Esophagus muscularis mucosa (tissue), 4 donors: ENCODE measurements at places on chromosomes 2 and 18. TPM values are rescaled to one million over a fixed set of nuclear protein-coding genes. Genes with fewer than 3 reads are reported as not detected.

- no peak for DNase-seq
Observed at GRCh38 chr2:167702227-167702626, 545.2 kb downstream of the STK39 start.

- peak; percentile 7 for DNase-seq
Observed at GRCh38 chr18:74377776-74378175, 62.1 kb downstream of the C18orf63 start.

CLIP4 gene
- total RNA-seq = 72.3 TPM

PLEKHM3 gene
- total RNA-seq = 29.9 TPM

SLC16A14 gene
- 2.6 TPM for total RNA-seq

DNA sequence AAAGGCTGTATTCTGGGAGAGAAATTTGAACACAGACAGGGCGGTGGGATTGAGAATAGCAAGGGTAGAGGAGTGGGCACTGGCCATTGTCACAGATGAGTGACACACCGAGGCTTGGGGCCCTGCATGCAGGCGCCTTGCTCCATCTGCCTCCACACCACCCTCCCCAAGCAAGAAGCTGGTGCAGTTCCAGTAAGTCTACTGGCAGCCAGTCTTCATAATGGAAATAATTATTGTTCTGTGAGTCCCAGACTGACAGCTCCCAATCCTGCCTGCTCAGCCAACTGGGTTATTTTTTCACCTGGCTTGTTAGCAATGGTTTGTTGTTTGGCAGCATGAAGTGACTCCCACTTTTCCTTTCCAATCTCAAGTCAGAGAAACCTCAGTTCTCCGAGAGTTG, 13.0 kb downstream of the TTC32 start:
- no peak for DNase-seq

DNA sequence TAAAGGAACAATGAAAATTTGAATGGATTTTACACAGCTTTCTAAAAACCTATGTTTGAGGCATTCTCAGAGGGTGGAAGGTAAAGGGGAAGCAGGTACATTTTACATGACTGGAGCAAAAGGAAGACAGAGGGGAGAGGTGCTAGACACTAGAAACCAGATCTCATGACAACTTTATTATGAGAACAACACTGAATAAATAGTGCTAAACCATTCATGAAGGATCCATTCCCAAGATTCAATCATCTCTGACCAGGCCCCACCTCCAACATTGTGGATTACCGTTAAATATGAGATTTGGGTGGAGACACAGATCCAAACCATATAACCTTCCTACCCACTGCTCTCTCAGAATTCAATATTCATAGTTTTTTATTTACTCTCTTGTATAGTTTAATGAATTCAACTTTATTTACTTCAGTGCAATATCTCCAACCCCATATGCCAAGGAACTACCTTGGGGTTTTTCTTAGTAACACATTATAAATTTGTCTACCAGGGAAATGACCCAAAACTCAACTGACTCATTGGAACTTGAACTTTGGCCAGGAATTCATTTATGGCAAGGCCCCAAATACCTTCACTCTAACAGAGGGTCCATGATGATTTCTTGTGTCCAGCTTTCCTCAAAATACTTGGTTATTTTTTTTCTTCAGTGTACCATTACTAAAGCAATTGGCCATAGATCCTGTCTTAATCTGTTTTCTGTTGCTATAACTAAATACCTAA, 317.8 kb downstream of the GULP1 start:
- no peak for DNase-seq

NUP35 gene
- total RNA-seq = 11.1 TPM

- DNase-seq = no peak
Observed at GRCh38 chr2:162002623-162003235, 71.3 kb downstream of the DPP4 start.

- no peak for DNase-seq
Observed at GRCh38 chr2:201344663-201345366, 12.3 kb downstream of the FLACC1 start.

DNA sequence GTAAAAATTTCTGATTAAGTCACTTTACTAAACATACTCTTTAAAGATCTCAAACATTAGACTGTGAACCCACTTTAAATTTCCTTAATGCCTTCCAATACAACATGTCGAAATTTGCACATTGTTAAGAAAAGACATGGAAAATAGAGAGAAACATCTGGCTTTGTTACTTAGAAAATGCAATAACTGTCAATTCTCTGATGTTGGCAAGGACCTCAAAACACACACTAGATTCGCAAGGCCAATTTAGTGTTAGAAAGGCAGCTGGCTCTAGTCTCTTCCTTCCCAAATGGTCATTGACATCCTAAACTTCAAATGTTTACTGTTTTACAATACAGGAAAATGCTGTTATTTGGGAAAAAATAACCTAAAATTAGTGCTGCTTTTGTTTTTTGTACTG, 110.6 kb downstream of the UPP2 start:
- no peak for DNase-seq

DNA sequence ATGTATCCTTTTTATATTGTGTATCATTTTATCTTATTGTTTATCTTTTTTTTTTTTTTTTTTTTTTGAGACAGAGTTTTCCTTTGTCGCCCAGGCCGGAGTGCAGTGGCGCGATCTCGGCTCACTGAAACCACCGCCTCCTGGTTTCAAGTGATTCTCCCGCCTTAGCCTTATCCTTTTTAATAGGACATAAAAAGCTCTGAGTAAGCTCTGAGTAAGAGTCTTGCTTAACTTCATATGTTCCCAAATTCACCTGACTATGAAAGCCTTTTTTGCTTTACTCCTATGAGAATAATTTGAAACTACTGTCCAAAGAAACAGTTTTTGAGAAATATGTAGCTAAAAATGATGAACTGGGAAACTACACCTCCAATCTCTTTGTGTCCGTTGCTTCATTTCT, 525.5 kb downstream of the IRS1 start:
- no peak for DNase-seq

GRCh38 chr2:56505885-56506284, 322.1 kb downstream of the CCDC85A start:
- DNase-seq = no peak

DNA sequence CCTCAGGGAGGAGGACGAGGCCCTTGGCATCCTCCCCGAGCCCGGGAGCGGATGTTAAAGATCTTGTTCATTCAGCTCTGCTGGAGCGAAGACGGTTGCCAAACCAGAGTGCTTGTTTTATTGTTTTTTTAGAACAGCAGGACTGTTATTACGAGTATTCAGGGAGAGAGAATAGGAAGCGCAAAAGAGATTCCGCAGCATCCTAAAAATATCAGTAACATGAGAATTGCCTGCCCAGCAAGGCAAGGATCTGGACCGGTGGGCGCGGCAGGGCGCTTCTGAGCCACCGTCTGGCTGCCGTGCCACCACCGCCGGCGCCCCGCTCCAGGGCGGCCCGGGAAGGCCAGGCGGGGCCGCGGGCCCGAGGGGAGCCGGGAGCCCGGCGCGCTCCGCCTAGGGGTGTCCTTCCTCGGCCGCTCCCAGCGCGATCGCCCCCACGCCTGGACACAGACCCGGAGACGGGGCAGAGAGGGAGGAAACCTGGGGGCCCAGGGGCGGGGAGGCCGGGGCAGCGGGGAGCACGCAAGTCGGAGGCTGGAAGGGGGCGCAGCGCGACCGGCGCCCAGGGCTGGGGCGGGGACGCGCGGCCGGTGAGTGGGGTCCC, 843 bp downstream of the CYS1 start:
- DNase-seq = no peak

- DNase-seq = no peak
Observed at GRCh38 chr2:238289574-238289973, 1.2 kb upstream of the PER2 start.

- no peak for DNase-seq
Observed at GRCh38 chr2:218438596-218438995, 19.7 kb downstream of the VIL1 start.

GRCh38 chr2:14756122-14756541, 123.6 kb downstream of the LRATD1 start:
- DNase-seq = peak; percentile 62

PCARE gene
- total RNA-seq = not detected

GCG gene
- total RNA-seq = not detected

- DNase-seq = no peak
Observed at GRCh38 chr2:102772659-102773058, 10.8 kb downstream of the TMEM182 start.

DNA sequence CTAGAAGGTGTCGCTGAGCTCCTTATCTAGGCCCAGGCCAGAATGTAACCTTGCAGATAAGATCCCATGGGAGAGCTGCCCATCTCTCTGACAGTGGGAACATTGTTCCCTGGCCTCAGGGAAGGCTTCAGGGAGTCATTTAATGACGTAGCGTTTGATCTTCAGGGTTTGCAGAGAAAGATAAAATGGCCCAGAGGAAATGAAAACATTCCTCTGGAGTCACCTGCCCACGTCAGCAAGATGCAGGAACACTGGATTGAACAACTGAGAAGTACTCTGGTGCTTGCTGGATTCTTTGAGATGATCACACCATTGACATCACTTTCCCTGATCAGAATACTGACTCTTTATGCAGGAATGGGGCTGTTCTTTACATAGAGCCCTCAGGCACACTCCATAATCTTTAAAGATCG, 51.6 kb downstream of the MAPK4 start:
- no peak for DNase-seq

SANBR gene
- total RNA-seq = 5.0 TPM

CPO gene
- total RNA-seq = 0.33 TPM

DNA sequence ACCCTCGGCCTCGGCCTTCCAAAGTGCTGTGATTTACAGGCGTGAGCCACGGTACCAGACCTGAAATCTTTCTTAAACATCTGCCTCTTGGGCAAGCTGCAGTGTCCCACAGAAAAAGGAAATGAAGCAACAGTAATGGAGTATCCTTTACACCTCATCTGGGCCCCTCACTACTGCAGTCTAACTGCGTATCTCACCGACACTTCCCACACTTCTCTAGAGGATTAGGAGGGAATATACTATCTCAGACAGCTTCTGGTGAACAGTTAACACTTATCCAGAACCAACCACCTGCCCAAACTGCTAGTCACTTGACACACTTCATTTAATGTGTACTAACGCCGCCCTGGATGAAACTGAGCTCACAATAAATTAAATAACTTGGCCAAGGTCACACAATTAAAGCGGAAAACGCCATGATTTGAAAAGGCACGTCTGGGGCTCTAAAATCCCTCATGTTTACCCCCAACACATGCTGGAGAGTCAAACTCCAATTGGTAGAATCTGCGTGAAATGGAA, 993 bp downstream of the COX7A2L start:
- no peak for DNase-seq

CYP27C1 gene
- not detected for total RNA-seq
